ENCODE measurements at places on chromosomes 12 and 14. TPM values are rescaled to one million over a fixed set of nuclear protein-coding genes. Genes with fewer than 3 reads are reported as not detected.
A peak's percentile ranks its signal among the peaks of the same experiment; 100 is the strongest.

DNA sequence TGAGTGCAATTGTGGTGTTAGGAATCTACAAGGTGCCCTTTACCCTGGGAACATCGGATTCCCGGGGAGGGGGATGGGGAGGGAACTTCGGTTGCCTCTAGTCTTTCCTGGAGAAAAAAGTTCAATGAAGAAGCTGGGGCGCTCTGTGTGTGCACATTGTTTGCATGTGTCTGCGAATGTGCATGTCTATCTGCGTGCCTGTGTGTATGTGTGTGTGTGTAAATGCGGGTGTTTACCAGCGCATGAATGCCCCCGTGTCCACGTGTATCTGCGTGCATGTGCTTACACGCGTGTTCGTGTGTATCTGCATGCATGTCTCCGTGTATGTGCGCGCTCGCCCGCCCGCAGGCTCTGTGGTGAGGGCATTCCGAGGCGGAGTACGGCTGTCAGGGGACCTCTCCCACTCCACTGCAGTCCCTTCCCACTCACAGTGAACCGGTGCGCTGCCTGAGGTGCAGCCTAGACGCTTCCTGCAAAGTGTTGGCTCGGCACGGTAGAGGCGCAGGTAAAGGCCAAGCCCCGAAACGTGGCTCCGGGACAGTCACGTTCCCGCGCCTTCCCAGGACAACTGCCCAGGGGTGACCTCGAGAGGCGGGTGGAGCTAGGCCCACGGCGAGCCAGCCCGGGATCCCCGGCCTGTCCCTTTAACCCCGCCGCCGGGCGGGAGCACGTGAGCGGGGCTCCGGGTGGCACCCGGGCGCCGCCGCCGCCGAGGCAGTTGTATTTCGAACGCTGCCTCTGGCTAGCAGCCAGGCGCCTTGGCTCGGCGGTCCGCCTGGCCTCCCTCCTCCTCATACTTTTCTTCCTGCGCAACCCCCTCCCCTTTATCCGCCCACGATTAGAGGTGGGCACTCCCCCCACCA, 539 bp upstream of the HMGA2 start:
- peaks cover 39% of the 10 kb centered on the region for H3K4me1 ChIP-seq
- H3K27me3 ChIP-seq: no peaks in the 10 kb centered on the region
- H3K27ac ChIP-seq: peak overlapping the region; percentile 97
- peaks cover 2% of the 10 kb centered on the region for H3K36me3 ChIP-seq
- DNase-seq: peak; percentile 73

- peak; percentile 10 for DNase-seq
- H3K4me3 ChIP-seq: no peak overlapping the region
- H3K27ac ChIP-seq: no peak overlapping the region
- H3K36me3 ChIP-seq: no peaks in the 10 kb centered on the region
- peaks cover 10% of the 10 kb centered on the region for H3K4me1 ChIP-seq
Observed at GRCh38 chr12:132396657-132397056, 67.3 kb upstream of the GALNT9 start.

The GPR137C gene
- total RNA-seq: 2.7 TPM

GRCh38 chr12:2363836-2364609, 311.2 kb downstream of the CACNA1C start:
- no peak overlapping the region for H3K27ac ChIP-seq
- peaks cover 19% of the 10 kb centered on the region for H3K4me1 ChIP-seq
- H3K4me3 ChIP-seq: no peak overlapping the region
- no peak for DNase-seq

The JPH4 gene
- total RNA-seq: 50.1 TPM

GRCh38 chr14:68211886-68212285, 392.3 kb downstream of the RAD51B start:
- H3K4me3 ChIP-seq: no peak overlapping the region
- no peaks in the 10 kb centered on the region for H3K36me3 ChIP-seq
- no peaks in the 10 kb centered on the region for H3K27me3 ChIP-seq
- H3K4me1 ChIP-seq: peaks cover 23% of the 10 kb centered on the region

DNA sequence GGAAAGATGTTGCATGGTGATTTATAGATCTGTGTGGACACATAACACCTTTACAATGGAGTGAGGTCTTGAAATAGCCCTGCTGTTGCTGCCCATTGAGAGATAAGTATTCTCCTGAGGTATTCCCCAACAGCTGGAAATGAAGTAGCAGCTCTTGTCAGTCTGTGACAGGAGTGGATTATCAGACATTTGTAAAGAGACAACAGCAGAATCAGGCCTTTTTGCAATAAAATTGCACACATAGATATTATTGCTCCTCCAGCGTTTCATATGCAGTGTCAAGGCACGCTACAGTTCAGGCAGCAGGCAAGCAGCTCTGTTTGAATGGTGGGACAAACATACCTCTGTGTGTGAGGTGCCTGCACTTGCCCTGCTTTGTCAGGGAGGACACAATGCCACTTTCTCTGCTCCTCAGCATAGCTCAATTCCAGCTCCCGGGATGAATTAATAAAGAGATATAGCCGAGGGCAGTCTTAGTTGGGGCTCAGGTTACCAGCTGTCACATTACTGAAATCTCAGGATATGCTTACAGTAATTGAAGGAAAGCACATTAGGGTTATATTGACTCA, 49.4 kb downstream of the BICD1 start:
- peaks cover 56% of the 10 kb centered on the region for H3K4me1 ChIP-seq
- H3K27ac ChIP-seq: peak overlapping the region; percentile 96
- peaks cover 5% of the 10 kb centered on the region for H3K36me3 ChIP-seq
- no peak overlapping the region for H3K4me3 ChIP-seq
- H3K27me3 ChIP-seq: no peaks in the 10 kb centered on the region

The ERBB3 gene
- 49.2 TPM for total RNA-seq

DNA sequence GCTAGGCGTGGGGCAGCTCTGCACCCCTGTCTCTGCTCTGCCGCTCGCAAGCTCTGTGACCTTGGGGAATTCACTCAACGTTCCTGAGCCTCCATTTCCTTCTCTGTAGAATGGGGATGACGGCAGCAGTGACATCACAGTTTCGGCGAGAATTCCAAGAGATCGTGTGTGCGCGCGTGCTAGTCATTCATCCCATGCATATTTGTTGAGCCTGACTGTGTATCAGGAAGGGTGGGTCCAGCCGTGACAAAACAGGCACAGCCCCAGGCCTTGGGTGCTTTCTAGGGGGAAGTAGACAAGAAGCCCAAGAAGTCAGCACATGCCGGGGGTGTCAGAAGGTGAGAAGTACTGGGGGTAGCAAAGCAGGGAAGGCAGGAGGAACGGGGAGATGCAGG, 145.6 kb upstream of the NCOR2 start:
- H3K4me3 ChIP-seq: no peak overlapping the region
- no peak overlapping the region for H3K27ac ChIP-seq
- no peaks in the 10 kb centered on the region for H3K36me3 ChIP-seq
- DNase-seq: no peak
- no peaks in the 10 kb centered on the region for H3K27me3 ChIP-seq

The MGP gene
- 0.96 TPM for total RNA-seq

GRCh38 chr14:92464716-92465115, 48.9 kb upstream of the RIN3 start:
- peaks cover 4% of the 10 kb centered on the region for H3K36me3 ChIP-seq
- no peak overlapping the region for H3K27ac ChIP-seq
- no peaks in the 10 kb centered on the region for H3K27me3 ChIP-seq
- H3K4me3 ChIP-seq: no peak overlapping the region
- no peak for DNase-seq
- H3K4me1 ChIP-seq: peaks cover 12% of the 10 kb centered on the region

GRCh38 chr12:93502802-93503623, 35.7 kb downstream of the MRPL42 start:
- no peak overlapping the region for H3K4me3 ChIP-seq
- no peaks in the 10 kb centered on the region for H3K27me3 ChIP-seq
- peaks cover 18% of the 10 kb centered on the region for H3K36me3 ChIP-seq
- no peaks in the 10 kb centered on the region for H3K4me1 ChIP-seq
- no peak overlapping the region for H3K27ac ChIP-seq

- H3K4me1 ChIP-seq: peaks cover 86% of the 10 kb centered on the region
- DNase-seq: no peak
- H3K27ac ChIP-seq: no peak overlapping the region
Observed at GRCh38 chr14:93039649-93040315, 75.9 kb downstream of the ITPK1 start.

The FMNL3 gene
- total RNA-seq: 15.2 TPM

DNA sequence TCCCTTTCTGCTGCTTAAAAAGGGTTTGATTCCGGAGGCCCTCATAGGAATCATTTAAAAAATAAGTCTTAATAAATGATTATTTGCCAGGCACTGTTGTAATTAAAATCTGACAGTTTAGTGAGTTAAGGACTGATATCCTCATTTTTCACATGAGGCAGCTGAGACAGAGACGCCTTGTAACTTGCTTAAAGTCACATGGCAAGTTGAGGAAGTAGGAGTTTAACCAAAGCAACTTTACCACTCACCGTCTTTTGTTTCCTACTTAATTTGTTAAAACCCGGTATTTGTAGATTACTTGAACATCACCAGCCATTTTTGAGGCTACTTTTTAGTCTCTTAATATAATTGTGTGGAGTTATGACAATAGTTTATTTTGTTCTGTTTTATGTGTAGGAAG, 2.4 kb downstream of the TIGAR start:
- peaks cover 17% of the 10 kb centered on the region for H3K36me3 ChIP-seq
- peaks cover 18% of the 10 kb centered on the region for H3K27me3 ChIP-seq
- H3K27ac ChIP-seq: no peak overlapping the region
- no peak for DNase-seq
- H3K4me1 ChIP-seq: peaks cover 30% of the 10 kb centered on the region

GRCh38 chr12:22257100-22257499, 77.4 kb downstream of the ST8SIA1 start:
- H3K4me1 ChIP-seq: peaks cover 4% of the 10 kb centered on the region
- no peaks in the 10 kb centered on the region for H3K27me3 ChIP-seq
- H3K27ac ChIP-seq: no peak overlapping the region

The C14orf180 gene
- total RNA-seq: not detected

DNA sequence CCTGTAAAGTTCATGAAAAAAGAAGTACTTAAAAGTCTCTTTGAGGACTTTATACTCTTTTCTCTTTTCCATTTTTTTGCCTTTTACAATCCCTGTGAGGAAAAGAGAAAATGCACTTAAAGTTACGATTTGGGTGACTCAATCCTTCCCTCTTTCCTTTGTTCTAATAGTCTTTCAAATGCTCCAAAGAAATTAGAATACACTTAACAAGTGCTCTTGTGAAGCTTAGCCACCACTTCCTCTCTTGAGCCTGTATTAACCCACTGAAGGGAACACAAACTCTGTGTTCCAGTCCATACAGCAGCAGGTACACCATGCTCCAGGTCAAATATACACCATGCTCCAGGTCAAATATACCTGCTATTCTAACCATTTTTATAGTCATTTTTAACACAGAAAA, 581.1 kb upstream of the MGAT4C start:
- peaks cover 34% of the 10 kb centered on the region for H3K4me1 ChIP-seq
- H3K27ac ChIP-seq: peak overlapping the region; percentile 90
- DNase-seq: no peak
- no peak overlapping the region for H3K4me3 ChIP-seq

DNA sequence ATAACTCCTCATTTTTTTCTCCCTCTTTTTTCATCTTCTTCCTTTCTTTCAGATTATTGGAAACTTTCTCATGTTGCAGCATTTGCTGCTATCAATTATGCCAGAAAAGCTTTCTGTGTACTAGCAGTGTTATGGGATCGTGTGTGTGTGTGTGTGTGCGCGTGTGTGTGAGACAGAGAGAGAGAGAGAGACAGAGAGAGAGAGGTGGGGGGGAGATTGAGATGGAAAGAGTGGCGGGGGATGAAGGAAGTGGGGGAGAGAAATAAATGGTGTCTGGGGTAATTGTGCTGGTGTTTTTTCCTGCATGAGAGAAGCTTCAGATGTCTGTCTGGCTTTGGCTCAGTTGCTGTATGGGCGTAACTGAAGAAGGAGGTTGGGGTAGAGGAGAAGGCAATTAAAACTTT, 268.9 kb downstream of the RAD51B start:
- DNase-seq: no peak
- peaks cover 30% of the 10 kb centered on the region for H3K4me1 ChIP-seq
- peaks cover 13% of the 10 kb centered on the region for H3K36me3 ChIP-seq

The KLHDC1 gene
- total RNA-seq: not detected

GRCh38 chr14:33207467-33208017, 268.9 kb downstream of the NPAS3 start:
- no peaks in the 10 kb centered on the region for H3K27me3 ChIP-seq
- no peak for DNase-seq
- H3K36me3 ChIP-seq: no peaks in the 10 kb centered on the region
- no peak overlapping the region for H3K27ac ChIP-seq
- no peaks in the 10 kb centered on the region for H3K4me1 ChIP-seq

GRCh38 chr14:33676135-33676566, 274.7 kb downstream of the EGLN3 start:
- peak; percentile 77 for DNase-seq
- no peak overlapping the region for H3K27ac ChIP-seq
- no peaks in the 10 kb centered on the region for H3K27me3 ChIP-seq
- H3K4me1 ChIP-seq: peaks cover 36% of the 10 kb centered on the region
- no peaks in the 10 kb centered on the region for H3K36me3 ChIP-seq

DNA sequence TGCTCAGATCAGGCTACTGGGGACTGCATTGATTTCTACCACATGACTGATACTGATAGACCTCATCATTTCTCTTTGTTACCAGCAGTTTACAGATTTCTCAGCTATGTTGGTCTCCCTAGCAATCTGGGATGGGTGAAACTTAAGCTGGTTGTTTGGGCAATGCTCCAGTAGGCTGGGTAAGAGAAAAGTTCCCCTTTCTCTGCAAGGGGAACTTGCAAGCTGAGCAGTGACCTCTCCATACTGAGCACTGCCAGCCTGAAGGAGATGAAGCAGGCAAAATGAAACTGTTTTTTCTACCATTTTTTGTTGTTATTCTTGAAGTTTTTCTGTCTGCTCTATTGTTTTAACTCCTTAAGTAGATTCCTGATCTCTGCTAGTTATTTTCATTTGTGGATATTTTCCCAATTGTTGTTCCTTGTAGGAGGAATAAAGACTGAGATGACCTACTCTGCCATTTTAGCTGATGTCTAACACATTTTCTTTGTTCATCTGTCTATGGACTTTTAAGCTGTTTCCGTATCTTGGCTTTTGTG, 1.3 kb upstream of the OR4M1 start:
- H3K27me3 ChIP-seq: peaks cover 18% of the 10 kb centered on the region
- no peak overlapping the region for H3K27ac ChIP-seq
- no peak overlapping the region for H3K4me3 ChIP-seq

DNA sequence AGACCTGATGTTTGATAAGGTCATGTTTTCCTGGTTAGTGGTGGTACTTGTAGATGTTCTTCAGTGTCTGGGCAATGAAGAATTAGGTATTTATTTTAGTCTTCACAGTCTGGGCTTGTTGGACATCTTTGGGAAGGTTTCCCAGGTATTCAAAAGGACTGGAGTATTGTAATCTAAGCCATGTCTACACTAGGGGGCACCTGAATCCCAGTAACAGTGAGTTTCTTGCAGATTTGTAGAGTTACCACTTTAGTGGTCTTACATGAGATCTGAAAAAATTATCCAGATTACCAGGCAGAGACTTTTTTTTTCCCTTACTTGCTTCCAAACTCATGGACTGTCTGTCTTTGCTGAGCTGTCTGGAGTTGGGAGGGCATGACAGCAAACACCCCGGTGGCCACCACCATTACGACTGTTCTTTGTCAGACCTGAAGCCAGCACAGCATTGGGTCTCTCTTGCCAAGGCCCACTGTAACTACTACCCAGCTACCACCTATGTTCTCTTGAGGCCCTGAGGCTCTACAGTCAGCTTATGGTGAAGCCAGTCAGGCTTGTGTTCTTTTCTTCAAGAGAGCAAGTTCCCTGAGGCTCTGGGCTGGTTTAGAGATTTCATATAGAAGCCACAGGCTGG, 820.7 kb upstream of the FBXO33 start:
- no peak overlapping the region for H3K4me3 ChIP-seq
- H3K36me3 ChIP-seq: no peaks in the 10 kb centered on the region
- no peaks in the 10 kb centered on the region for H3K27me3 ChIP-seq
- no peak overlapping the region for H3K27ac ChIP-seq
- no peaks in the 10 kb centered on the region for H3K4me1 ChIP-seq
